ENCODE measurements at places on chromosomes 6 and 20.
A peak's percentile ranks its signal among the peaks of the same experiment; 100 is the strongest.

DNA sequence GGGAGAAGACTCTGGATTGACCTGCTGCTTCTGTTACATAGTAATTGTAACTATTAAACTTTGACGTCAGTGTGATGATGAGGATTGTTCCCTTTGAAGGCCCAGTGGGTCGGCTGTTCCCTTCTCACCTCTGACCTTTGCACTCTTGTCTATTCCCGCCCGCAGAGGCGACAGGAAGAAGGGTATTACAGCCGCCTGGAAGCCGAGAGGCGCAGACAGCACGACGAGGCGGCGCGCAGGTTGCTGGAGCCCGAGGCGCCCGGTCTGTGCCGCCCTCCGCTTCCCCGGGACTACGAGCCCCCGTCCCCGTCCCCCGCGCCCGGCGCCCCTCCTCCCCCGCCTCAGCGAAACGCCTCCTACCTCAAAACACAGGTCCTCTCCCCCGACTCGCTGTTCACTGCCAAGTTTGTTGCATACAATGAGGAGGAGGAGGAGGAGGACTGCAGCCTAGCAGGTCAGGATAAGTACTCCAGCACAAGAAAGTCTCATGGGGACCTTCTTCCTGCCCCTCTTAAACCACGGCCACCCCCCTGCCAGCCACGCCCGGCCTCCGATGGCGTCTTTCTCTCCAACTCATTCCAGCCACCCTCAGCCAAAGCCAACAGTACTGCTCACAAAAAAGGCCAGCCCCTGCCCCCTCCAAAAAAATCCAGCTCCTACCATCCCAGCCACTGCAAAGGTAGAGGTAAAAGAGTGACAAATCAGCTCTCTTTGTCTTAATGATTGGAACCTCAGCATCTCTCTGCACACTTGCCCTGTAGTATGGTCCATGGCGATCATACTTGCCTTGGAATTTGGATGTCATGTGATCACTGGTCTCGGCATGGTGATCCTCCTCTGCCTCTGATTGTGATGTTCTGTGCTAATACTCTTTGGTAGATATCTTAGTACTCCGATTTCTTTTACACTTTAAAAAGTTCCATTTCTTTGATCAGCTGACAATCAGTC is 31.6 kb upstream of the KIF25 start:
- no peak for DNase-seq

- DNase-seq, result peak; percentile 52
Measured at GRCh38 chr6:29685718-29686326, 4.9 kb upstream of the ZFP57 start.

DNA sequence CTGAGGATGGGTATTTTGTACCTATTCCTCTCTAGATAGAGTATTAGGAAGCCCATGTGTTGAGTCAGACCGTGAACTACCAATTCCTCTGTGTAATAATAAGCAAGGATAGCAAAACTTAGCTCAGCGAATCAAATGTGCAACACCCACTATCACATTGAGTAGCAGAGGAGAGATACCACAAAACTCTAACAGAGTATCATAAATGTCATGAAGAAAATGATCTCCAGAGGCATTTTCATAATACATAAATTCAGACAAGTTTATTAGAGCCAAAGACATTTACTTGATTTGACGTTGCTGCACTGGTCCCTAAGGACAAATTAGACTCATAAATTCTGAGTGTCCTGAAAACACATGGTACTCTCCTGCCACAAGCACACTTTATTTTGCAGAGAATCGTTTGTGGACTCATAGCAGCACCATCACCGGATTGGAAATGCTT is 245.2 kb downstream of the HAO1 start:
- DNase-seq, result no peak

GRCh38 chr6:14758421-14759081 is 487.3 kb upstream of the JARID2 start:
- DNase-seq, result no peak

- peak; percentile 86 for DNase-seq
Measured at GRCh38 chr6:159969921-159970320, 1.0 kb downstream of the IGF2R start.

DNA sequence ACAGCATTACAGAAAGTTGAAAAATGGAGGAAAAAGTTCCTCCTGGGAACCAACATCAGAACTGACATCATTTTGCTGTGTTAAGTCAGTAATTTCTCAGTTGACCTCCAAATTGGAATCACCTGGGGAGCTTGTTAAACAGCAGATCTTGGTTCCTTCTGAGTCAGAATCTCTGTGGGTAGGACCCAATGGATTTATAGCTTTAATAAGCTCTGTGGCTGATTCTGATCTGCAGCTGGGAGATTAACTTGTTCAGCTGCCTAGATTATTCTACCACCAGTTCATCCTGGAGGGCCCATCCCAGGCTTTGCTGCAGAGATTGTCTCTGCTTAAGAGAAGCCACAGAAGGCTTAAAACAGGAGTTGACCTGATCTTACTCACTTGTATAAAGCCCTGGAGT is 90.7 kb upstream of the POPDC3 start:
- no peak for DNase-seq

GRCh38 chr20:45390931-45391330 is 12.8 kb upstream of the TP53TG5 start:
- DNase-seq, result no peak

DNA sequence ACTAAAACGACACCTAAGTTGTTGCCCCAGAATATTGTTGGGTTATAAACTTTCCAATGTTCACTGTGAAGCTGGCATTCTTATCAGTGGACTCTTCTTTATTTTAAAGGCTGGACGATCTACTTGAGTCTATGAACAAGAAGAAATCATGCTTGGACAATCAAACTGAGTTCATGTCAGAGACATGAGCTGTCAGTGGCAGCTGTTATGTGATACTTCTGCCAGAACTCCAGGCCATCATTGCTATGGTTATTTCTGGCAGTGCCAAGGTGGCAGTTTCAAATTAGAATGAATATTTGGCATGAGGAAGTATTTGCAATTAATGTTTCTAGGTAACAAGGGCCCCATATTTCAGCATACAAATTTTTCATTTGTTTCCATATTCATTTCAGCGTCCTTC is 417.3 kb downstream of the LMBRD1 start:
- no peak for DNase-seq

DNA sequence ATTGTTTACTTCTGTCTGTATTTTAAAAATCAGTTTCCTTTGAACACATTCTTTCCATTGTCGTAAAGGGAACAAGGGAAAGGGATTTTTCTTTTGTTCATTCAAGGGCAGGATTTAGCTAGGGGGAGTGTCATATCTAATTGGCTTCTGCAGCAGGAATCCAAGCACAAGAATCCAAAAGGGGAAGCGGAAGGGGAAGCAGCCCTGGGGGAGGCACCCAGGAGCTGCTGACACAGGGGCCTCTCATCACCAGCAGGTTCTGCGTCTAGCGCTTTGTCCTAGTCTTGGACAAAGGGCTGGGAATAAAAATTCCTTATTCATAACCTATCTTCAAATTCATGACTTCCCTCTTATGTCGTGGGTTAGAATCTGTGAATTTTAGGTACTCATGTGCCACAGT is 13.7 kb downstream of the RIPK1 start:
- no peak for DNase-seq

- no peak for DNase-seq
Measured at GRCh38 chr20:33621717-33622400, 40.3 kb upstream of the C20orf144 start.

DNA sequence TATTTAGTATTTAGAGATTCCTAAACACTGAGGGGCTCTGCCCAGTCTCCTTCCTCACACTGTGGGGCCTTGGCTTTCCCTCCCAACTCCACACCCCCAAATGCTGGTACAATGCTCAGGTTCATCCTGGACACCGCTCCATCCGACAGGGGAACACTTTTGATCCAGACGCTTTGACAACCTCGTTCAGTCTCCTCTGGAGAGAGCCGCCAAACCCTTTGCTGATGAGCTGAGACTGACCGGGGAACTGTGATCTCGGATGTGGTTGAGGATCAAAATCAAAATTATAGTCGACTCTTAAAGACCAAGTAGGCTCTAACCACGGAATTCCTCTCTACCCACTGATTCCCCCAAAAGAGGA is 38.8 kb upstream of the HLA-E start:
- no peak for DNase-seq

DNA sequence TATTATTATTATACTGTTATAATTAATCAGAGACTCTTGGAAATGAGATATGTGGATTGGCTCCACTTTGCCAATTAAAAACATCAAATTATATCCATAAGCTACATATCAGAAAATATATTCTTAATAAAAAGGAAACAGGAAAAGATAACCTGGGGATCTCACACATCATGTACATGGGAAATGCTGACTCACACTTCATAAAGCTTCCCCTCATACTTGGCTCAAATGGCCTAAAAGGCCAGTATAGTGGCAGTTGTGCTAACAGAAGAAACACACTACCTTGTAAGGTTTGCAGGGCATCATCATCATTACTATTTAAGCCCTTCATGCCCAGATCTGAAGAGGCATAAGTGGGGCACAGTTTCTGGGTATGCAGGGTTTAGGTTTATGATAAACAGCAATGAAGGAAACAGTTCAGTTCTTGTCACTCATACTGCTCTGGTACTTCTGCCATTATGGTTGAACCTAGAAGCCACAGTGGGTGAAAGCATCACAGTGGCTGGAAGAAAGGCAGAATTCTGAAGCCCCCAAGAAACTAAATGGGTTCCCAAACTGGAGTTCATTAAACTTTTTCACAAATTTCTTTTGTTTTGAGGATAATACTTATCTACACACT is 60.6 kb downstream of the BTBD9 start:
- DNase-seq, result no peak

DNA sequence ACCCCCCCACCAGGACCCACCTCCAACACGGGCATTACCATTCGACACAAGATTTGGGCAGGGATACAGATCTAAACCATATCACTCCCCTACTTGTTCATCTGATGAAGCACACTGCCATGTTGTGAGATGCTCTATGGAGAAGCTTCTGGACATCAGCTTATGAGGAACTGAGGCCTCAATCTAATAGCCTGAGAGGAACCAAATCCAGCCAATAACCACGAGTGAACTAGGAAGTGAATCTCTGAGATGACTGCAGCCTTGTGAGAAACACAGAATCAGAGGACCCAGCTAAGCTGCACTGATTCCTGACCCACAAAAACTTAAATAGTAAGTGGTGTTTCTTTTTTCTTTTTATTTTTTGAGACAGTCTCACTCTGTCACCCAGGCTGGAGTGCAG is 21.6 kb upstream of the ZBTB2 start:
- DNase-seq, result no peak

DNA sequence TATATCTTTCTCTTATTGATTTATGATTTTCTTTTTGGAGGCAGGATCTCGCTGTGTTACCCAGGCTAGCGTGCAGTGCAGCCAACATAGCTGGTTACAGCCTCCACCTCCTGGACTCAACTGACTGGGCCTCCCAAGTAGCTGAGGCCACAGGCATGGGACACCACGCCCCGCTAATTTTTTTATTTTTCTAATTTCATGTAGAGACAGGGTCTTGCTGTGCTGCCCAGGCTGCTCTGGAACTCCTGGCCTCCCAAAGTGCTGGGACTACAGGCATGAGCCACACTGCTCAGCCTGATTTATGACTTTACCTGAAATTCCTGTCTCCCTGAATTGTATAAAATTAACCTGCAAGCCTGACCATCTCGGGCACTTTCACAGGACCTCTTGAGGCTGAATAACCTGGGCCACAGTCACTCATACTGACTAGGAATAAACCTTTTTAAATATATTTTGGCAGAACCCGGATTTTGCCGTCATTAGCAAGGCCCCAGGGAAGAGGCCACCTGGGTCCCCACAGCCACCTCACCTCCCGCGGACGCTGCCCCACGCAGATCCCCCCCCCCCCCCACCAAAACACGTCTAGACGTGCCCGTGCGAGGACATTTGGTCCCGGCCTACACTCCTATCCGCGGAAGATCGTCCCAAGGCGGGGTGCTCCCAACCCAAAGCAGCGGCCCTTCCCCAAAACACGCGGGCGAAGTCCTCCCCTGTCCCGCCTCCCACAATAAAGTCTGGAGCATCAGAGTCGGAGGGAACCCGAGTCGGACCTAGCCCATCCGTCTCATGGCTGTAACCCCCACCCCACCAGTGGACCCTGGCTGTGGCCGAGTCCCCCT is 902 bp downstream of the ZNF337 start:
- no peak for DNase-seq

DNA sequence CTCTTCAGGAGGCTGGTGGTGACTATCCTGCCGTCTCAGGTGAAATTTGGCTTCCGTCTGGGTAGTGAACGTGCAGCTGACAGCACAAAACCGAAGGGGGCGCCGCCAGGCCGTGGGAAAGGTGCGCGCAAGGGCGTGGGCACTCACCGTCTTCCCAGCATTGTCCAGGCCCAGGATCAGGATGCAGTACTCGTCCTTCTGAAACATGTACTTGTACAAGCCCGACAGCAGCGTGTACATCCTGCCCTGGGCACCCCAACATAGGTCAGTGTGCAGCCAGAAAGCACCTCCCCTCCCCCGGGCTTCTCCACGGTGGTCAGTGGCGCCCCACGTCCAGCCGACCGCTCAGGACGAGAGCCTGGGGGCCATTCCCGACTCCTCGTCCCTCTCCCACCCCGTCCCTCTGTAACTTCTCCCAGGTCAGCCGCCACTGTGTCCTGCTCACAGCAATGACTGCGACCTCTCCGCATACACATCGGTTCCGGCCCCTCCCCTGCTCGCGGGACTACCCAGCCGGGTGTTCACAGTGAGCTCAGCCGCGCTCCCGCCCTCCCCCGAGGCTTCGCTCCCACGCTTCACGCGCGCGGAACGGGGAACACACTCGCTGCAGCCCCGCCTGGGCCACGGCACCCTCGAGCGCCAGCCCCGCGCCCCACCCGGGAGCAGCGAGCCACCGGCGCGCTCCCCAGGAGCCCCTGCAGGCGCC is 771 bp downstream of the ARFRP1 start:
- no peak for DNase-seq

- DNase-seq, result no peak
Measured at GRCh38 chr20:39294137-39294725, 332.1 kb downstream of the DHX35 start.

DNA sequence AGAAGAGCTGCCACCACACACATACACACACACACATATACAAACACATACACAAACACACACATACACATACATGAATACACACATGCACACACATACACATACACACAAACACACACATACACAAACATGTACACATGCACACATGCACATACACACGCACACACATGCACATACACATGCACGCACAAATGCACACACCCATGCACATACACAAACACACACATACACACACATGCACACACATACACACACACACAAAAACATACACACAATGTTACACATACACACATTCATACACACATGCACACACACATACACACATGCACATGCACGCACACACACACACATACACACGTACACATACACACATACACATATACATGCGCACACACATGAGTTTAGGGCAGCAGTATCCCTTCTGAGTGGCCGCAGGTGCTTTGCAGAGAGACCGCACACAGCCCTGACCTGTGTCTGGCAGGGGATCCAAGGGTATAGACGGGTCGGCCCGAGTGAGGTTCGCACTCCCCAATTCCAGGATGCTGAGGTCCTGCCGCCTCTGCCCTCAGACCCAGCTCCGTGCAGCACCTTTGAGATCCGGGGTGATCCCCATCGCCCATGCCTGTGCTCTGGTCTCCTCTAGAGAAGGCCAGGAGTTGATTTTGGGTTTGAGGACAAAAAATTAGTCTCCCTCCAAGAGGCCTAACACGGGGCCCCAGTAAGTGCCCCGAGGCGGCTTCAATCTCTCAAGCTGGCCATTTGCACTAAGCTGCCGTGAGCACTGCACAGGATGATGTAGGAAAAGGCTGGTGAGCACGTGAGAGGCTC is 56.8 kb downstream of the TMEM242 start:
- peak; percentile 76 for DNase-seq
